T1000 (cell line): ENCODE measurements at places on chromosomes 5 and 9.

- no peak for DNase-seq
Measured at GRCh38 chr5:173281910-173282309, 46.3 kb downstream of the STC2 start.

- DNase-seq, result no peak
Measured at GRCh38 chr5:91361055-91361701, 21.9 kb downstream of the ARRDC3 start.

DNA sequence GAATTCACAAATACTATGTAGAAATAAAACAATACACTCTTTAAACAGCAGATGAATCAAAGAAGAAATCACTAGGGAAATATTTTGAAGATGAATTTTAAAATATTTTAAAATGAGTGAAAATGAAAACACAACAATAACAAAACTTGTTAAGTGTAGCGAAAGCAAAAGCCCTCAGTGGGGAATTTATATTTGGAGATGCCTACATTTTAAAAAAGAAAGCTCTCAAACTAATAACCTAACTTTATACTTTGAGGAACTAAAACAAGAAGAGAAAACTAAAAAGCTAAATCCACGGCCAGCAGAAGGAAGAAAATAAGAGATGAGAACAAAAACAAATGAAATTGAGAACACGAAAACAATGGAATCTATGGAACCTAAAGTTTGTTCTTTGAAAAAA lies 22.7 kb downstream of the SPDL1 start:
- DNase-seq, result no peak

DNA sequence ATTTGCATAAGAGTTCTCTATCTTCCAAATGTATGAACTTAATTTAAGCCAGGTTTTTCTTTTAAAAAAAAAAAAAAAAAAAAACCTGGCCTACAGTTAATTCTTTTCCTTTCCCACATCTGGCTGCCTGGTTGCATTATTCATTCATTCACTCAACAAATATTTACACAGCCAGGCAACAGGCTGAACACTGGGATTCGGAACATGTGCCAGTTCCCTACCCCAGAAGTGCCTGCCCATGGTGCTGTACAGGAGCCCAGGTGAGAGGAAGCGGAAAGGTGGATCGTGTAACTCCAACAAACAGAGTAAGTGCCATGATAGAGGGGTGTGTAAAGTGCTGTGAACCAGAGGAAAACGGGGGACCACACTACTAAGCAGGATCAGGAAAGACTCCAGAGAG lies 93.6 kb downstream of the CDK5RAP2 start:
- no peak for DNase-seq

DNA sequence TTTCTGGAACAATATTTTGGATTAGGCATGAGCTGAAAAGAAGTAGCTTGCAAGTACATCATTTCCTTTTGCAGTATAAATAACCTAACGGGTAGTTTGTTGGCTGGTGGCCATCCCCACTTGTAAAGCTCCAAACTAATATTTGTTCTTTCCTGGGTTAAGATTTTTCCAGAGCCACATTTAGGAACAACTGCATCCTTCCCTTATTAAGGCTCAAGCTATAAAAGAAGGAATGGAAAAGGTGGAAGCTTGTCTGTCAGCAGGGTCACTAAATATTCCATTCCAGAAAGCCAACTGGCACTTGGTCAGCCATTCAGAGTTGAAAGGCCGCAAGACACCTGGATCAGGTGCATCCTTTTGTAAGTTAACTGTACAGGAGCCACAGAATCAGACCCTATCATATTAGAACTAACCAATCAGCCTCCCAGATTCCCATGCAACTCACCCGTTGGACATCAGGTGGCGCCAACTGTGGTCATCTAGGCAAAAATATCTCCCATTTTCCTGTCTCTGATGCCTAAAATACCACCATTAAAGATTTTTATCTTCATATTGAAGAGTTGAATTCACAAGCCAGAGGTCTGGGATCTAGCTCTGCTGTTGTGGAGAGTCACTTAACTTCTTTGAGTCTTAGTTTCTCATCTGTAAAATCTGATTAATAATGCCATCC lies 82.9 kb downstream of the PTCD2 start:
- no peak for DNase-seq

- no peak for DNase-seq
Measured at GRCh38 chr5:138631096-138631928, 56.1 kb upstream of the HSPA9 start.

- DNase-seq, result no peak
Measured at GRCh38 chr5:112475747-112476365, 56.8 kb upstream of the EPB41L4A start.

GRCh38 chr9:132752877-132753592 lies 82.8 kb downstream of the GTF3C4 start:
- no peak for DNase-seq

DNA sequence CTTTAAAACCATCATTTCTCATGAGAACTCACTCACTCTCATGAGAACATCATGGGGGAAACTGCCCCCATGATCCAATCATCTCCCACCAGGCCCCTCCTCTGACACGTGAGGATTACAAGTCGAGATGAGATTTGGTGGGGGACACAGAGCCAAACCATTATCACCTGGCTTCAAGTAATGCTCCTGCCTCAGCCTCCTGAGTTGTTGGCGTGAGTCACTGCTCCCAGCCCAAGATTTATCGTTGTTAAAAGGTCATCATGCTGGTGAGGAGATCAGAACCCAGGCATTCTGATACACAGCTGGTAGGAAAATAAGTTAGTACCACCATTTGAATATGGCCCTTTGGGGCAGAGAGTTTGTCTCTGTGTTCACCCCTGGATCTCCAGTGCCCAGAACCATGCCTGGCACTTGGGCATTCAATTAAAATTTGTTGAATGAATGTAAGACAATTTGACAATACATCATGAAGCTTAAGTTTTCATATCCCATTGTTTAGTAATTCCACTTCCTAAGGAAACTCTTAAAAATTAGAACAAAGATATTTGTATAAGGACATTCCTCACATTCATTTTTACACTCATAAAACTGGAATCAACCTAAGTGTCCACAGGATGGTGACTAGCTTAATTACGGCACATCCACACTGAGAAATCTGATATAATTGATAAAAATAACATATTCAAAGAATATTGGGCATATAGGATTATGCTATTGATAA lies 58.0 kb upstream of the COL15A1 start:
- DNase-seq, result no peak

DNA sequence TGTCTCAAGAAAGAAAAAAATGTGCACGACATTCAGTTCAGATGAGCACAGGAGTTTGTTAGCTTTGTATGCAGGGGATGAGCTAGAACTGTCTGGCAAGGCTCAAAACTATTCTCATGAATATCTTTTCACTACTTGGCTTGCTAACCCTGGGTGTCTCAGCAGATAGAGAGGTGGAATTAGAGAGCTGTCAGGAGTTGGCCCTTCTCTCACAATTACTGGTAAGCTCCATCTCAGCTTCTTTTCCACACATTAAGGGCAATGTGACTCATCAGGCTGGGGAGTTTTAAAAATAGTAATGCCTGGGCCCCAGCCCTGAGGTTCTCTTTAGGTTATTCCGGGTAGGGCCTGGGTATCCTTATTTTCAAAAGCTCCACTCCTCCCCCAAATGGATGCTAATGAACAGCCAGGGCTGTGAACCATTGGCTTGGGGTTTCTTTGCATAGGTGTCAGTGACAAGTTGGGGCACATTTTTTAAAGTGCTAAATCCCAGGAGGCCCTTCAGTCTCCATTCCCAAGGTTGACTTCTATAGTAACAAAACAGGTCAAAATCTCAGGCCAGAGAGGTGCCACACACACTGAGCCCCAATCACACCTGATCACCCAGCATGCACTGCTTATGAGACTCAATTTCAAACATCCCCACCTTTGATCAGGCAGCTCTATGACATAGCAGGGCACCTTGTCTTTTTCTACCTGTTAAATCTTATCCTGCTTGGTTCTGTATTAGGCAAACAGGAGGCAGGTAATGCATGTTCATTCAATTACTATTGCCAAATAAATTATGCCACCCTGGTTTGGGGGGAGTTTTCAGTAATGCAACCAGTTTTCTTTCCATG lies 239.7 kb upstream of the DAP start:
- no peak for DNase-seq

DNA sequence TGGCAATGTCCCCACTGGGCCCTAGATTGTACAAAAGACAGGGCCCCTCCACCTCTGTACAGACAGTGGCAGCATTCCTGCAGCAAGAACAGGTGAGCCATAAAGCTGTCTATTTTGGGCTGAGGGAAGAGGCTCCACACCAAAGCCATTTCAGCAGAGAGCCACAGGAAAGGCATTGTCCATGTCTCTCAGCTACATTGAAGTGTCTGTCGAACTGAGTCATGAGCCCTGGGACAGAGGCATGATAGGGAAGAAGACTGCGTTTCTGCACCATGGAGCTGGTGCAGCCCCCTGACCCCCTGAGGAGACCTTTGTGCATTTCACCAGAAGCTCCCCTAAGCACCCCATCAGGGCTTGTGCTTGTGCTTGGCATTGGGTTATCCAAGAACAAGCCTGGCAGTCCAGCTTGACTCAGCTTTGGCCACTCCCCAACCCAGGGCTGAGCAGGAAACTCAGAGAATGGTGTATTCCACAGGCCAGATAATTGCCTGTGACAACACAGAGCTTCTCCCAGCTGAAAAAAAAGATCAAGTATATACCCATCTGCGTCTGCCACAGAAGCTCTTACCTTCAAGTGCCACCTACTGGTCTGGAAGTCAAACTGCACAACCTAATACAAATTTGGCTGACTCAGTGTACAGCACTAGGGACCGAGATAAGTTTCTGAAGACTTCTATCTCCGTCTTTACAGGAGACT lies 5.9 kb upstream of the FRMD3 start:
- DNase-seq, result peak; percentile 47
